ENCODE measurements at places on chromosomes 6 and 20.

GRCh38 chr6:143775336-143775735 is 67.8 kb upstream of the LTV1 start:
- no peak for DNase-seq

GRCh38 chr6:119132261-119132981 is 54.0 kb upstream of the FAM184A start:
- peak; percentile 56 for DNase-seq

GRCh38 chr6:34696739-34697543 is at the start of gene ILRUN:
TSS of gene ILRUN (minus strand) at chr6:34696767. CDS start at chr6:34696603, 164 bp downstream.
- DNase-seq: peak; percentile 98

DNA sequence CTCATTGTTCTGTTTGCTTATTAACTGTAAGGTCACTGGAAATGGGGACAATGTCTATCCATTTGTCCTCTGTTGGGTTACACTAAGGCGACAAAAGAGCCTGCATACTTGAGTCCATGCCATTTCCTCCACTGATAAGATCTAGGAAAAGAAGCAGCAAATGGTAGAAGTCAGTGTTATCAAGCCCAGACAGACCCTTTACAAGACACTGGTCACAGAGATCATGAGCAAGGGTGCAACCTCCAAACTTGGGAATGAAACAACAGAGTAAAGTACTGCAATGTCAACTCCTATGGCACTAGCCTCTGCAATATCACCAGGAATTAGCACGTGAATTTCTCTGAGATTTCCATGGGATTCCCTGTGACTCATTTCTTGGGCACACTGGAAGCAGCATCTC is 126.9 kb downstream of the ID4 start:
- DNase-seq: no peak

DNA sequence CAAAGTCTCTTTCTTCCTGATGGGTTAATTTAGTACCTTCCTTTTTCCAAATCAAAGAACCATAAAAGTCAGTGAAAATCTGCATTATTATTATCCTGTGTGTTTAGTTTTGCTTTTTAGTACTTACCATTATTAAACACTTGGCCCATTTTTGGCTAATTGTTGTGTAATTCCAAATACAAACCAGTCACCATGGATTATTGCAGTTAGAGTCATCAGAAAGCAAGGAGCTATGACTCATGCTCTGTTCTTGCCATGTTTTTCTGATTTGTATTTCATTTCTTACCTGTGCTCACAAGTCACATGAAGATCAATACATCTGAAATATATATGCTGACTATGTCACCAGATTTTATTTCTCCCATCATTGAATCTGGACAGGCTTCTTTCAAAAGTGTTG is 31.3 kb downstream of the SLC22A3 start:
- no peak for DNase-seq

DNA sequence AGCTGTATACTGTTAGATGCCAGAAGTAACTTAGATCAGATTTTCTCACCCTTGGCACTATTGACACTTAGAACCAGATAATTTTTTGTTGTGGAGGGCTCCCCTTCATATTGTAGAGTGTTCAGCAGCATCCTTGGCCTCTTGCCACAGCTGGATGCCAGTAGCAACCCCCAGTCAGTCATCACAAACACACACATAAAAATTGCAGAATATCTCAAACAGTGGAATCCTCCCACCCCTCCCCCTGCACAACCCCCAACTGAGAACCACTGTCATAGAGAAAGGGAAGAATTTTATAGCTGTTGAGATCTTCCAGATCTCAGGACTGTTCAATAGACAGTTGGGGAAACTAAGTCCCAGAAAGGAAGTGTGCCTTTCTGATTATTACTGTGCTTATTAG is 81.2 kb upstream of the VSTM2L start:
- no peak for DNase-seq

DNA sequence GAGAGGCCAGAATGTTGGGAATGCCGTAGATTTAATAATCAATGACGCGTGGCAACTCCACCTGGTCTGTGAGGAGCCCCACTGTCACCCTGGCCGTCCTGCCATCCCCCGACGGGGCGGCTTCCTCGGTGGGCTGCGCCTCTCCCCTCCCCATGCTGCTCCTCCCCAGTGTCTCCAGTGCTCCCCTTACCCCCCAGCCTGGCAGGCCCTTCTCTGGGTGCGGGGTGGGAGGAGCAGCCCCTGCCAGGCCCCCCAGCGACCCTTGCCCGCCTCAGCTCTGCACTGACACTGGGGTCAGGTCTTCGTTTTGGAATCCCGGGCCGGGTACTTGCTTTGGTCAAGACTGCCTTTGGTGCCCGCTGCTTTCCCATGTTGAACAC is 82.3 kb upstream of the FRMD1 start:
- no peak for DNase-seq

GRCh38 chr6:28490205-28490890 is 25.2 kb downstream of the GPX6 start:
- peak; percentile 39 for DNase-seq

DNA sequence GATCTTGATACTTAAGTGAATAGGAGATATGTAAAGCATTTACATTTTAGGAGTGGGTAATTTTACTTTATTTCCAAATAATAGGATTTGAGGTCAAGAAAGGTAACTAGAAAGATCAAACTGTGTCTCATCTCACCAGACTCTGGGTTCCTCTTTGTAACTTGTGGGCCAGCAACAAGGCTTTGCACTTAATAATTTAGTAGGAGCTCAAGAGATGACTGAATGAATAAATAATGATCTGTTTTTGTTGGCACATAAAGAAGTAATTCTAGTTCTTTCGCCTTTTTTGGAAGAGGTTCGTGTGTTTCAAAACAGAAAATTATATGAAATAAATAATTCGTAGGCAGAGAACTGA is 67.4 kb upstream of the FABP7 start:
- DNase-seq: no peak

GRCh38 chr6:37205175-37205996 is 35.4 kb downstream of the PIM1 start:
- DNase-seq: no peak

GRCh38 chr6:41645007-41645618 is 6.8 kb downstream of the MDFI start:
- DNase-seq: peak; percentile 69

- no peak for DNase-seq
Measured at GRCh38 chr6:156698239-156699016, 78.8 kb upstream of the ARID1B start.

- no peak for DNase-seq
Measured at GRCh38 chr20:25090492-25091429, 8.8 kb upstream of the VSX1 start.

- no peak for DNase-seq
Measured at GRCh38 chr6:124310139-124310538, 506.5 kb downstream of the NKAIN2 start.

- DNase-seq: no peak
Measured at GRCh38 chr6:146679386-146679785, 80.6 kb downstream of the ADGB start.

GRCh38 chr6:72861935-72862432 is 240.1 kb downstream of the KCNQ5 start:
- DNase-seq: peak; percentile 37

- DNase-seq: no peak
Measured at GRCh38 chr20:22611636-22612035, 27.3 kb upstream of the FOXA2 start.

- no peak for DNase-seq
Measured at GRCh38 chr6:128358244-128358776, 162.1 kb downstream of the PTPRK start.

DNA sequence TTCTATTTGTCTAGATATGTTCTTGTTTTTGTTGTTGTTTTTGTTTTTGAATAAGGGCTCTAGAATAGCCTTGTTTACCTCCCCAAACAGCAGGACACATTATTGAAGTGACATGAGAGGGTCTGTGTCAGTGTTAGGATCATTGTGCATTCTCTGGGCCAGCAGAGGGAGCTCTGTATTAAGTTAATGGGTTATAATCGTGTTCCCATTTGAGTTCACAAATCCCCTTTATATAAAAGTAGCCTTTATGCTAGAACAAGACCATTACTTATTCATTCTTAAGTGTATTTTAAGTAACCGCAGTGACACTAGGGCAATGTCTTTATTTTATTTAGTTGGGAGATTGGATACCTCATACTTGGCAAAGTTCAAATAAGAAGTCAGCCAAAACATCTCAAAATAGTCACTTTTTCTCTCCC is 44.8 kb downstream of the STK4 start:
- DNase-seq: peak; percentile 59

- no peak for DNase-seq
Measured at GRCh38 chr6:73854998-73855718, 159.2 kb downstream of the CD109 start.

DNA sequence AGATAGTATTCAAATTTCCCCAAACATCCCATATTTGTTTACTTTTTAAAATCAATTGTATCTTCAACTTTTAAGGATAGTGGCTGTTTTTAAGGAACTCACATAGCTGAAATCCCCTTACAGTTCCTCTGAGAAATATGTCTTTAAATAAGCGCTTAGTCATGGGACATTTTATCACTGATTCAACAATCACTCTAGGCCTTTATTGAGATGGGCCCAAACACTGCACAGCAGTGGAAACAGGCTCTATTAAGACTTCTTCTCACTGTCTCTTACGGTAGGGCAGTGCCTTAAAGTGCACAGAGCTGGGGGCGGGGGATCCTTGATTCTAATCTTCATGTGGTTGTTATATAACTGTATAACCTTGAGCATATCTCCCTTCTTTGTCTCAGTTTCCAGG is 59.8 kb upstream of the RREB1 start:
- DNase-seq: no peak

DNA sequence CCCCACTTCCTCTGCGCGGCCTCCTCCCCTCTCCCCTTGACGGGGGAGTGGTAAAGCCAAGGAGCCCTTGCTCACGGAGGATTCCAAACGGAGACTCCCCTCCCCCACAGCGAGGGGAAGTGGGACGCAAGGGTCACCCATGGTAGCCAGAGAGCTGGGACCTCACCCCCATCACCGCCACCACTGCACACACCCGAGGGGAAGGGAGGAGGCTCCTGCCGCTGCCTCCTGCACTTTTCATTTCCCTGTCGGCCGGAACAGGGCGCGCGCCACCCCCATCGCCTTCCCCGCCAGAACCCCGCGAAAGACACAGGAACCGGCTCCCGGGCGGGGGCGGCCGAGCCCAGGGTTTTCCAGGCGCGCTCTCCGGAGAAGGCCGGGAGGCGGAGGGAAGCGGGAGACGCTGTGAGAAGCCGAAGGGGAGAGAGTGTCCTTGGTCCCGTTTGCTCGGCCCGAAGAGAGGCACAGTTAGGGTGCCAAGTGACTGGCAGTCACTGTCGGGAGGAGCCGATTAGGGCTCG is 789 bp downstream of the CCND3 start:
- peak; percentile 67 for DNase-seq

GRCh38 chr6:81450180-81450579 is 302.3 kb downstream of the TENT5A start:
- DNase-seq: no peak

- no peak for DNase-seq
Measured at GRCh38 chr6:151506761-151507160, 12.9 kb downstream of the CCDC170 start.

DNA sequence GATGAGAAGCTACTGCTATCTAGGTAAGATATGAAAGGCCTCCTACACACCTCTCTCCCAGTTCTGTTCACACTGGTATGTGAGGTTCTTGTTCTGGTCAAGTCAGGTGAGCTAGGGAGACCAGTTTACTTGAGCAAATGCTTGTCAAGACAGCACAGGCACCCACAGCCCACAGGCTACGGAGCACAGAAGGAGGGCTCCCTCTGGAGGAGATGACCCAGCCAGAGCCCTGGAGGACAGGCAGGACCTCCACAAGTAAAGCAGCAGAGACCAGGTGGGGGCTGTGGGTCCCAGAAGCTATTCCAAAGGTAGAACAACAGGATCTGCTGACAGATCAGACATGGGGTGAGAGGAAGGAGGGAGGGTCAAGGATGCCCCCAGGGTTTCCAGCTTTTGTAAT is 13.2 kb downstream of the MMP24OS start:
- no peak for DNase-seq

DNA sequence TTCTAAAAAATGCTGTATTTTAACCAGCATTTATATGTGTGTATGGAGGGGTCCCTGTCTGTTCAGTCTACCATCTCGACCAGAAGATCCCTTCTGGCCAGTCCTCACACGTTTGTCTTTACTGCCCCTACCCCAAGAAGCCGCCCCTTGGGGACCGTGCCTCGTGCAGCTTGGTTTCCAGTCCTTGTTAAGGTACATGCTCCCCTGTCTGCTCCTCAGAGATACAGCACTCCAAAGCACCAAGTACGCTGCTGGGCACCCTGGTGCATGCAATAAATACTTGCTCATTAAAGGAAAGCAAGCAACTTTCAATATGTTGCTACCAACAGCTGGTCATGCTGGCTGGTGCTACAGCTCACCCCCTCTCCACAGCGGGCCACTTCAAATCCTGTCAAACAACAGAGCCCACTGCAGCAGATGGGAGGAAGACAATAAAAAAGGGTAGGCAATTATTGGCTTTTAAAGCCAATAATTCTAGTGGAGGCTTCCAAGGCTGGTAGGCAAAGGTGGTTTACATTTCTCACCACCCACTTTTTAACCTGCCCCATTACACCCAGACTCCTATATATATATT is 61.6 kb downstream of the PSMG4 start:
- DNase-seq: no peak

DNA sequence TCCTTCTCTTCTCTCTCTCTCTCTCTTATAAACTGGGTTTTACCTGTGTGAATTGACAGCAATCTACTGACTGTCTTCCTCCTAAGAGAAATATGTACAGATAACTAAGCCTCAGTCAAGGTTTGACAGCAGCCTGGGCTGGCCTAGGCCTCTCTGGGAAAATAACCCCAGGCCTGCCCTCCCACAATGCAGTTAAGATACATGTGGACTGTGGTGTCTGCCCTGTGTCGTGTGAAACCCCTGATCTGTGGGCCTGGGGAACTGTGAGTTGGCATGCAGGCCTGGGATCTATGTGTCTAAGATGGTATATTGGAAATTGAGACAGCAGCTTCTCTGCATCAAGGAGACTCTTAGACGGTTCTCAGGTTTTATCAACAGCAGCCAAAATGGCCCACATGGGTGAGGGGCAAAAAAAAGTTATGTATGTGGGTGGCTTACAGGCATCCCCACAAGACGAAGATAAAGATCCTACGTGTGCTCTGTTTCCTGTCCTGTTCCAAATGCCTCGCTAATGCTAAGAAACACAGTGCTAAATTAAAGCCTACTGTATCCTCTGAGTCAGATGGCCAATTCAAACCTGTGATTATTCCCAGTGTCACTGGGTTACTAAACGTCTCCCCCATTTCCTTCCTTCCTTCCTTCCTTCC is 19.0 kb downstream of the LRFN2 start:
- DNase-seq: no peak

- DNase-seq: no peak
Measured at GRCh38 chr20:48191200-48191599, 405.9 kb upstream of the SULF2 start.

DNA sequence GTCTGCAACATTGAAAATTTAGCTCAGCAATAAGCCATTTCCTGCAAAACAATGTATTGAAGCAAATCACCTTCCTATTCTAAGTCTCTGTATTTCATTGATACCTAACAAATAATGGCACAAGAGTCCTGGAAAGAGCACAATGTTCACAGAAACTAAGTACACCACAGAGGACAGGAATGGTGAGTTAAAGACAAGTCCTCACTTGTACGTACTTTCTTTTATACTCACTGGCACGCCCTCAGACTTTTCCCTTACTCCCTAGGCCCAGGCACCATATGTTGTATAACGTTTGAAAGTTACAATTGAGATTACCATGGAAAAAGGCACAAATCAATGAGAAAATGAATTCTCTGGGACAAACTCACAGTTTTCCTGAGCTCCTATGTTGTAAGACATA is 683.0 kb upstream of the MANEA start:
- DNase-seq: no peak

- no peak for DNase-seq
Measured at GRCh38 chr6:126535595-126535994, 195.7 kb downstream of the CENPW start.

- no peak for DNase-seq
Measured at GRCh38 chr6:41713650-41714291, 21.6 kb downstream of the TFEB start.

All from femur (tissue), 1 donor.